ENCODE measurements at places on chromosomes 5 and 9. TPM values are rescaled to one million over a fixed set of nuclear protein-coding genes. Genes with fewer than 3 reads are reported as not detected.

Gene CENPP
- 2.3 TPM for total RNA-seq

Gene ZNF354C
- 4.4 TPM for total RNA-seq

Gene USP20
- total RNA-seq, result 5.5 TPM

Gene SPATA31C1
- not detected for total RNA-seq

Gene PMPCA
- total RNA-seq, result 37.3 TPM

Gene MARCOL
- total RNA-seq, result not detected

Gene ENTPD8
- total RNA-seq, result 0.16 TPM

Gene FBXL7
- total RNA-seq, result 23.9 TPM
